Stromal cell of bone marrow (primary cell): ENCODE measurements at places on chromosomes 6 and 20.

- DNase-seq = no peak
Measured at GRCh38 chr6:106502559-106502958, 126.7 kb downstream of the RTN4IP1 start.

- peak; percentile 58 for DNase-seq
Measured at GRCh38 chr6:154928325-154928922, 66.7 kb upstream of the TIAM2 start.

GRCh38 chr6:149080511-149080910 is 237.0 kb upstream of the TAB2 start:
- DNase-seq = peak; percentile 44

DNA sequence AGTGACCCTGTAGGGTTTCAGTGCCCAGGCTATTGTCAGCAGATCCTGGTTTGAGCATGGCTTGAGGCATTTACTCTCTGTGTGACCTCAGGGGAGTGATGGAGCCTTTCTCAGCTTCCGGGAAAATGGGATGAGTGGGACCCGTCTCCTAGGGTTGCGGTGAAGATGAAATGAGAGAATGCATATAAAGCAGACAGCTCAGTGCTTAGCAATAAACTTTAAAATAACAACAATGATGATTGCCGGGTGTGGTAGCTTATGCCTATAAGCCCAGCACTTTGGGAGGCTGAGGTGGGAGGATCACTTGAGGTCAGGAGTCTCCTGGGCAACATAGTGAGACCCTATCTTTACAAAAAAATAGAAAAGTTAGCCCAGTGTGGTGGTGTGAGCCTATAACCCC is 106.0 kb upstream of the MTHFD1L start:
- no peak for DNase-seq

- DNase-seq = no peak
Measured at GRCh38 chr6:100693249-100693927, 187.7 kb downstream of the ASCC3 start.

DNA sequence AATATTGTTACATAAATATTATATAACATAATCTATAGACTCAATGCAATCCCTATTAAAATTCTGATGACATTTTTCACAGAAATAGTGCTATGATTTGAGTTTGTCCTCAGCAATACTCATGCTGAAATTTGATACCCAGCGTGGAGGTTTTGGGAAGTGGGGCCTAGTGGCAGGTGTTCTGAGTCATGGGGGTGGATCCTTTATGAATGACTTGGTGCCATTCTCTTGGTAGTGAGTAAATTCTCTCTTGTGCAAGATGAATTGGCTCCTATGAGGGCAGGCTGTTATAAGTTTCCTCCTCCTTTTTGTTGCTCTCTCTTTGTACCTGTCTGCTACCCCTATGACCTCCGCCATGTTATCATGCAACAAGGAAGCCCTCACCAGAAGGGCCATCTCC is 65.8 kb downstream of the SHPRH start:
- no peak for DNase-seq

- DNase-seq = no peak
Measured at GRCh38 chr20:34022151-34022838, 28.6 kb downstream of the RALY start.
